ENCODE measurements at places on chromosomes 1 and 21.

DNA sequence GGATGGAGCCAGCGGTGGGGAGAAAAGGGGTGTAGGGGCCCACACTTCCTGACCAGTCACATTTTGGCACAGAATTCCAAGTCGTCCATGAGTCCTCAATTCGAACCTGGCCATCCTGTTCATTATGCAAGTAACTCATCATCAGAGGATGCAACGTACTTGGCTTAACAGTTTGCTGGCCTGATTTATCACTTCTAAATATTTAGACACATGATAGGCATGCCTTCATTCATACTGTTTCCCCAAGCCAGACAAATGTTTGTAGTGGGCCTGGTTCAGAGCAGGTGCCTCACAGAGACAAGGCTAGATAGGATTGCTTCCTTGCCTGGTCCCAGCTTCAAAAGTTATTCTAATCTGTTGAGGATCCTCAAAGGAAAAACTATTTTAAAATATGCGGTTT, 66.7 kb downstream of the WLS start:
- no peak for DNase-seq

DNA sequence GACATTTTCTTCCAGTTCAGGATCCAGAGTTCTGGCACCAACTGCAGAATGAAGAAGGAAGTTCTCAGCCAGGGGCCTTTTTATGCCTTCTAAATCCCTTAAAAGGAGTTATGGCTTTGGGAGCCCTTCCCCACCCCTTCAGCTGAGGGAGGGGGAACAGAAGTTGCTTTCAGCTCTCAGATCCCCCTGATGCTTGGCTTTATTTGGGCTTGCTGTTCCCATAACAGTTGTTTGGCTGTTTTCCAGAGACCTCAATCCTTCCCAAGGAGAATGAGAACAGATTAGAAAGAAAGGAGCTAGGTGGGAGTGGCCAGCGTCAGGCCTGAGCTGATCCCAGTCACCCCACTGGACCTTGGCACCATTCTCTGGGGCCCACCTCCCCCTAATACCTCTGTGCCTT, at the start of gene RPE65:
RPE65 (minus strand) TSS at position 54 of the 400 bp plus-strand sequence; CDS start at position 5, 49 bp downstream.
- DNase-seq = no peak

DNA sequence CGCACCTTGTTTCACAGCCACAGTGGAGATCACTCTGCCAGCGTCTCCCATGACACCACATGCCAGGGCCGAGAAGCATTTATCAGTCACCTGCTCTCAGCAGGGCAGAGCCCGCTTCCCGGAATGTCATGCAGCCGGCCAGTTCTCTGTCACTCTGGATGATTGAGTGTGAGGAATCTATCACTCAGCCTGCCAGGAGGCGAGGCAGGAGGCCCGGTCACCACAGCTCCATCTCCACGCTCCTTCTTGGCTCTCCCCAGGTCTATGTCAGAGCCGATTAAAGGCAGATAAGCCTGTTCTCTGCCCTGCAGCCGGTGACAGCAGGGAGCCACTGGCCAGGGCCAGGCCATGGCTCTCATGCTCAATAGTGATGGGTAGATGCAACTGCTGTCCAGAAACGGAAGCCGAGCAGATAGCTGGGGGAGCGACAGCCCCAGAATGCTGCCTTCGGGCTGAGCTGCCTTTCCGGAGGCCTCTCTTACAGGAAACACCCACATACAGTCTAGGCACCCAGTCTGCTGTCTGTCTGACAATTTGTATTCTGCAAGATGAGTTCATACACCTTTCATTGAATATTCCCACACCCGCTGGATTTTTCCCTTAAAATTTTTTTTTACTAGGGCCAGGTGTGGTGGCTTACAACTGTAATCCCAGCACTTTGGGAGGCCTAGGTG, 64.1 kb downstream of the ACTL8 start:
- no peak for DNase-seq

DNA sequence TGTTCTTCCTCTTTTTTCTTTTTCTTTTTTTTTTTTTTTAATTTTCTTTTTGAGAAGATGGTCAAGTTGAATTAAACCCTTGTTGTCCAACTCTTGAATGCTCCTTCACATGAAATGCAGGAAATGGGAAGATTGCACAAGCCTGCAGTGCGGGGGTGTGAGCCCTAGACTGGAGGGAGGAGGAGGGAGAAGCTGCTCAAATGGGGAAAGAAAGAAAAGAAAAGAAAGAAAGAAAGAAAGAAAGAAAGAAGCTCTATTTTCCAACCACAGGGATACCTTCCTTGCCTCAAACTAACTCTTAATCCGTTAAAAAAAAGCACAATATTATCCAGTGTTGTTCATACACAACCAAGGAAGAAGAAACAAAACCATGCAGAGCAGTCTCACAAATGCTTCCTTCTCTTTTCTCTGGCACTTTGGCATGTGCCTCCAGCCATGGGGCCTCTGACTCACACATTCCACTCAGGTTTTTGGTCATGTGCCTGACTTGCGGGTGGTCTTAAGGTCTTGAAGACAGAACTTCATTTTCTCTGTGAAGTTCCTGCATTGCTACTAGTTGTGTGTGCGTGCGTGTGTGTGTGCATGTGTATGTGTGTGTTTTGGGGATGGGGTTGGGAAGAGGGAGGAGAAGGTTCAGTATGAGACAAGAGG, 276.1 kb downstream of the RPS6KC1 start:
- DNase-seq = peak; percentile 98

Measured in COLO829 (cell line).